A549 treated with DMSO at 1 μM for 4 hours (cell line): ENCODE measurements at places on chromosomes 2 and 18. TPM values are rescaled to one million over a fixed set of nuclear protein-coding genes. Genes with fewer than 3 reads are reported as not detected.

The GALNT5 gene
- 3.0 to 3.8 TPM (median 3.2 TPM) in 5 replicates for total RNA-seq

The CCDC85A gene
- 0.09 to 0.16 TPM (median 0.13 TPM) in 5 replicates for total RNA-seq

The AGXT gene
- total RNA-seq: not detected in 5 replicates

The FOXD4L1 gene
- total RNA-seq: 0.31 to 0.87 TPM (median 0.33 TPM) in 5 replicates

The ARHGEF4 gene
- total RNA-seq: 6.3 to 7.7 TPM (median 6.8 TPM) in 5 replicates
